NB4 (cell line): ENCODE measurements at places on chromosomes 4 and X.
A peak's percentile ranks its signal among the peaks of the same experiment; 100 is the strongest.

DNA sequence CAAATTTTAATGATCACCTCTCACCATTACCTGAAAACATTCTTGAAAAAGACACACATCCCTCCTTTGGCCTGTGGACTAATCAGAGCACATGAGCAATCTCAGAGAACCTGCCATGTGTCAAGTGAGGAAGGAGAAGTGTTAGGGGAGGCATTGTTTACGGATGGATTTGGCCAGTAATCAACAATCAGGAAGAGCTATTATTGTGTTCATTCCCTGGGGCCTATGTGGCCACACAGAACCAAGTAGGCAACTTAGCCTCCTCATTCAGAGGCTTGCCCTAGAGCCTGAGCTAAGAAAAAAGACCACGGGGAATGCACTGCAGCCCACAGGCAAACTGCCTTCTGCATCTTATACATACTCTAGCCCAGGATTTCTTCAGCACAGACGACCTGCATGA is 40.6 kb upstream of the DOCK11 start:
- peak; percentile 2 for DNase-seq

DNA sequence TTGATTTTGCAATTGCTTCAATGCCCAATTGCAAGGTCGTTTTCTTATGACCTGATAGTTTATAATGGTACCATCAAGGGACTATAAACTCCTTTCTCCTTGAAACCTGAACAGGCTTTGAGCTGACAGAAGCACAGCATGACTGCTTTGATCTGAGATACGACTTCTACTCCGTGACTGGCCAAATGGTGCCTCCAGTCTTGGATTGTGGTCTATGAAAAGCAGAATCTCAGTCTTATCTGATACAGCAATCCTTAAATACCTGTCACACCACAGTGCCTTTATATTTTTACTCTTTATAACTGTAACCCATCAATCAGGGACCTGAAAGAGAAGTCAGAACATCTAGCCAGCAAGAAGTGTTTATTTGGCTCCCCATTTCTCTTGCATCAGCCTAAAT is 93.1 kb downstream of the DOCK11 start:
- no peak for DNase-seq

DNA sequence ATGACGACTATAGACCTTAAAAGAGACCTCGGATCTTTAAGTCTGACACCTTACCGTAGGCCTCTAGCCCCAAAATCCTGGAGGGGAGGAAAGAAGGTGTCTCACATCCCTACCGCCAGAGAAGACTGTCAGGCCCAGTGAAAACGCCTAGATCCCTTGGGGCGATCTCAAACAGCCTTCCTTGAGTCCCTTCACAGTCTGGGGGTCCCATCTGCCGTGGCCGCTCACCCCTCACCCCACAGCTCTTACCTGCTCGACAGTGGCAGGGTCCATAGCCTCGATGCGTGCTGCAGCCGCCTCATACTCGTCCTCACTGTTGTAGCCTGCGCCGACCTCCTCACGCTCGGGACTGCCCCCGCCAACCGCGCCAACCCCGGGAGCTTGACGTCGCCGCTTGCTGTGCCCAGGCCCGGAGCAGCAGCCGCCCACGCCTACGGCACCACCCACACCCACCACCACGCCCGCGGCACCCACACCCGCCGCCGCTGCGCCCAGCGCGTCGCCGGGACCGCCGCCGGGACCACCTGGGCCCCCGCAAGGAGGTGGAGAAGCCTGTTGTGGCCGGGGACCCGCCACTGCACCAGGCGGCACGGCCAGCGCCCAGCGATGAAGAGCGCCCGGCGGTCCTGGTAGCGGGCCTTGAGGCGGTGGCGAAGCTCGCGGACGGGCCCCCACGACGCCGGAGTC is 536 bp downstream of the OTUD5 start:
- peak; percentile 39 for DNase-seq

DNA sequence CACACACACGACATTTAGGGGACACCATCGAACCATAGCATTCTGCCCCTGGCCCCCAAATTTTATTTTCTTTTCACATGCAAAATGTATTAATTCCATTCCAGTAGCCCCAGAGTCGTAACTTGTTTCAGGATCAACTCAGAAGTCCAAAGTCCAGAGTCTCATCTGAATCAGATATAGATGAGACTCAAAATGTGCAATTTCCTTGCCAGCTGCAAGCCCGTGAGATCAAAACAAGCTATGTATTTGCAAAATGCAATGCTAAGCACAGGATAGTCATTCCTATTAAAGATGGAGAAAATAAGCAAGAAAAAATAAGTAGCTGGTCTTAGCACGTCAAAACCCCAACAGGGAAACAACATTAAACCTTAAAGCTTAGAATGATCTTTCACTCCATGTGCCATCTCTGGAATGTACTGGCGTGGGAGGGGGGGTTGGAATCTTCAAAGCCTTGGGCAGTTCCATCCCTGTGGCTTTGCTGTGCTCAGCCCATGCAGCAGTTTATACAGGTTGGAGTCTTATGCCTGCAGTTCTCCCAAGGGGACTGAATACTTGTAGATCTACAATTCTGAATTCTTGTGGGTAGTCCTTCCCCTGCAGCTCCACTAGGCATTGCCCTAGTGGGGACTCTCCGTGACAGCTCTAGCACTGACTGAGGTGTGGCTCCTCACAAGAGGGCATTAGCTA is 47.7 kb upstream of the SYTL5 start:
- no peak for DNase-seq

DNA sequence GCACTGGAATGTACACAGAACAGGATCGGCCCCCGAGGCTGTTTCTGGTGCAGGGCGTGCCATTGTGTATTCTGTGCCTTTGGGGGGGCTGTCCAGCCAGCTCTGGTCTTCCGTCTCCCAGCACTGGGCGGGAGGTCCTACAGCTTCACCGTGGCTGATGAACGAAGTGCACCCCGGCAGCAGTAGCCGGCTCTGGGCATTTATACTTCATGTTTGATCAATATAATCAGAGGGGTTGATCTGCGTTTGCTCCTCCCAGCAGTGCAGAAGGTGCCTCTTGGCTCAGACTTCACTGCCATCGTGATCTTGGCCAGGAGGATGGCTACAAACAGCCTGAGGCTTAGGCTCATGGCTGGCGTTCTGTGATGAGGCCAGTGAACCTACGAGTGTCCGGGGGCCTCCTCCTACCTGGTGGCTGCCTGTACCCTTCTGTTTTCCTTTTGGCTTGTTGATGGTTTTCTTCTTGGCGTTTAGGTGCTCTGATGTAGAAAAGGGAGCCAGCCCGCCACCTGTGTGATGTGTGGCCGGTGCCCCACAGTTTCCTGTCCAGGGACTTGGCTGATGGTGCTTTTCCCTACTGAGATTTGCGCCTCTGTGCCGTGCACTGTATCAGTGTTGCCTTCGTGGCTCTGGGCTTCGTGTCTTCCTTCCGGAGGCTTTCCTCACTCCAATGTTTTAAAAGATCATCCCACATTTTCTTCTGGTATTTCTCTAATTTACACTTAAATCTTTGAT is 31.2 kb upstream of the HGFAC start:
- no peak for DNase-seq

DNA sequence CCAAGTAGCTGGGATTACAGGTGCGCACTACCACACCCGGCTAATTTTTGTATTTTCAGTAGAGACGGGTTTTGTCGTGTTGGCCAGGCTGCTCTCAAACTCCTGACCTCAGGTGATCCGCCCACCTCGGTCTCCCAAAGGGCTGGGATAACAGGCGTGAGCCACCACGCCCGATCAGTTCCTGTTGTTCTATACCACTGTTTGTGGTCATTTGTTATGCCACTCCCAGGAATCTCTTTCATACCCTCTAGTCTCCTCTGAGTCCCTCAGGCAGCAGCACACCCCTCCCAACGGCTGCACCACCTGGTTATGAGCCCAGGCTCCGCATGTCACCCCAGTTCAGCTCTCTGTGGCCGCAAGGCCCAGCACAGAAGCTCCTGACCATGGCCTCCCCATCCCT is 17.5 kb upstream of the CD99 start:
- no peak for DNase-seq
